Activated T-helper 9 cell treated with anti-CD3 and anti-CD28 coated beads, Interleukin-2, amount 50 U/mL, for 16 hours (primary cell): ENCODE measurements at places on chromosomes 3 and 15.
A peak's percentile ranks its signal among the peaks of the same experiment; 100 is the strongest.

DNA sequence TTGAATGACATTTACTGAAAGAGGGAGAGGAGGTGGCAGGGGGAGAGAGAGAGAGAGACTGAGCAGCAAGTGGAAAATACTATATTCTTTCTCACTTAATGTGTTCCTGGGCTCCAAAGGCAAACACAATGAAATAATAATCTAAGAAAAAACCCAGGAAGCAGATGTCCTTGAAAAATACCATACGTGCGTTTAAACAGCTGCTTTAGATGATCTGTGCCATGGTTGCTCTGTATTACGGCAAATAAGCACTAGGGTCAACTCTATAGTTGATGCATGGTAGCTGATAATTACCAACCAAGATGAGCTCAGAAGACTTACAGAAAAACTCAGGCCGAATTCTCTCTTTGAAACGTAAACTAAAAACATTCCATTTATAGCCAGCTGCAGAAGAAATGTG, 410.3 kb upstream of the TBL1XR1 start:
- no peak for DNase-seq

DNA sequence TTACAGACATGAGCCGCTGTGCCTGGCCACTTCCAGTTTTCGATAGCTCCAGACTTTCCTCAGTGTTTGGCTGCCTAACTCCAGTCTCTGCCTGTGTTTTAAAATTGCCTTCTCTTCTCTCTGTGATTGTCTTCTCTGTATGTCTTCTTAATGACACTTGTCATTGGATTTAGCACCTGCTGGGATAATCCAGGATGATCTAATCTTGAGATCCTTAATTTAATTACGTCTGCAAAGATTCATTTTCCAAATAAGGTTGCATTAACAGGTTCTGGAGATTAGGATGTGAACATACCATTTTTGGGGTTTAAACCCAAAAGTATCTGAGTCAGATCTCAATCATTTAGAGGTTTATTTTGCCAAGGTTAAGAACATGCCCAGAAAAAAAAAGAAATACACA, 222.2 kb upstream of the PDZRN3 start:
- DNase-seq = no peak

DNA sequence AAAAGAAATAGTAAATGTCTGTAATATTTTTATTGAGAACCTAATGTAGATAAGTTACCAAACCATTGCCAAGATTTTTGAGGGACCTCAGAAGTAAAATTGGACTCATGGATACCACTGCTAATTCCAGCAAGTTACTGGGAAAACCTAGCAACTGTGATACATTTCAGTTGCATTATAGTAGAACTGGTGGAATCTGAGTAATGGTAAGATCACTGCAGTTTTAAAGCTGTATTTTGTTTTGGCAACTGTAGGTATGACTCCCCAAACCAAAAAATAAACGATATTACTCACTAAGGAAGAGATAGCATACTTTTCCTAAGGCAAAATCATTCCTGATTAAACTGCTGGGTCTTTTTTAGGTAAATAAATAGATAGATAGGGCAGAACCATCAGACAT, 54.0 kb downstream of the ARMC8 start:
- DNase-seq = no peak

- no peak for DNase-seq
These were observed 59.0 kb downstream of the MAGI1 start for GRCh38 chr3:65979731-65980130.

- DNase-seq = no peak
These were observed 117.5 kb downstream of the CMSS1 start for GRCh38 chr3:99934975-99935797.

- no peak for DNase-seq
These were observed 11.1 kb downstream of the IGF2BP2 start for GRCh38 chr3:185813691-185814215.

- no peak for DNase-seq
These were observed 7.4 kb downstream of the TRANK1 start for GRCh38 chr3:36937492-36937891.

DNA sequence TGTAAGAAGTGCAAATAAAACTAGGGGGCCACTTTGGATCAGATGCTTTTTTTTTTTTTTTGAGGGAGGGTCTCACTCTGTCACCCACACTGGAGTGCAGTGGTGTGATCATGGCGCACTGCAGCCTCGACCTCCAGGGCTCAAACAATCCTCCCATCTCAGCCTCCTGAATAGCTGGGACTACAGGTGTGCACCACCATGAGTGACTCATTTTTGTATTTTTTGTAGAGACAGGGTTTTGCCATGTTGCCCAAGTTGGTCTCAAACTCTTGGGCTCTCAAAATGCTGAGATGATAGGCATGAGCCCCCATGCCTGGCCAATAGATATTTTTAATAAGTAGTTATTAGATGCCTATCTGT, 20.8 kb downstream of the CCR1 start:
- DNase-seq = no peak

- DNase-seq = no peak
These were observed 40.0 kb downstream of the FOXP1 start for GRCh38 chr3:71543371-71544016.

DNA sequence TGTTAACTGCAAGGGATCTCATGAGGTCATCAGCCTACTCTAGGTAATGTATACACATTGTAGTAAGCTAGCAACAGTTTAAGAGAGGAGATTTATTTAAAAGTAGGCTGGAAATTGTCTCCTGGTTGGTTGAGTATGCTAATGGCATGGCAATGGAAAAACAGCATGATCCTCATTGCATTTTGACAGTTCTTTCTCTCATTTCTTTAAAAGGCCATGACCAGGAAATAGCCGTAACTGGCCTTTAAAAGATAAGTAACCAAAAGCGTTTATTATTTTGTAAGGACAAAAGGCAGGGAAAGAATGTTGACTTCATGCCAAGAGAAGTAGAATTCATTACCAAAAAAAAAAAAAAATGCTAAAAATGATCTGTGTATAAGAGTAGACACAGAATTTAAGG, 310.3 kb downstream of the FGF12 start:
- no peak for DNase-seq

- DNase-seq = peak; percentile 56
These were observed 731 bp downstream of the ZNF710 start for GRCh38 chr15:90001683-90002427.

DNA sequence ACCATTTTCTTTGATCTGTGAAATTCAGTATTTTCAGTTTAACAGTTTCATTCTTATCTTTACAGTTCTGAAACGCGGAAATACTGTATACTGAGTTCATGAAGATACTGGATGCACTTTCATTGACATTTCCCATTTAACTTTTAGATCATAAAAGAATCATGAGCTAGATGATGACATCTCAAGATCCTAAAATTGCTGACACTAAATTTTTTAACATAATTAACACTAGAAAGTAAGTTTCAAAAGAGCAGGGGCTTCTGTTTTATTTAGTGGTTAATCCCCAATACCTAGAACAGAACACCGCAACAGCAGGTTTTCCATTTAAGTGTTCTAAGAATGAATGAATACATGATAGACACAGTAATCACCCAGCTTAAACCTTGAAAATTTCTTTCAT, 54.2 kb downstream of the SHQ1 start:
- DNase-seq = no peak

DNA sequence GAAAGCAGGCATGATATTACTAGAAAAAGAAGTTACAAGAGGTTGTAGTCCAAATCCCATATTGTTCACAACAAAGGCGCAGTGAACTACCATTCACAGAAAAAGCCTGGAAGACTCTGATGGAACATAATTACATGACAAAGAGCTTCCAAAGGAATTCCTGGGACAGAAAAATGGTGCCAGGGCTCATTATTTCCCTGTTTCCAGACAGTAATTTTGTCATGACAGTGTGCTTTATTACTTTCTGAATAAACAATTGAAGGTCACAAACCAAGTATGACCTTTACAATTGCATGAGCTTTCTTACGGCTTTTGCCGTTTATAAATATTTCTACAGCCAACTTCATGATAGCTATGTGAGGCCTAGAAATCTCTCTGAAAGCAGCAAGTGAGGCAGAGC, 61.0 kb downstream of the CYFIP1 start:
- DNase-seq = no peak

DNA sequence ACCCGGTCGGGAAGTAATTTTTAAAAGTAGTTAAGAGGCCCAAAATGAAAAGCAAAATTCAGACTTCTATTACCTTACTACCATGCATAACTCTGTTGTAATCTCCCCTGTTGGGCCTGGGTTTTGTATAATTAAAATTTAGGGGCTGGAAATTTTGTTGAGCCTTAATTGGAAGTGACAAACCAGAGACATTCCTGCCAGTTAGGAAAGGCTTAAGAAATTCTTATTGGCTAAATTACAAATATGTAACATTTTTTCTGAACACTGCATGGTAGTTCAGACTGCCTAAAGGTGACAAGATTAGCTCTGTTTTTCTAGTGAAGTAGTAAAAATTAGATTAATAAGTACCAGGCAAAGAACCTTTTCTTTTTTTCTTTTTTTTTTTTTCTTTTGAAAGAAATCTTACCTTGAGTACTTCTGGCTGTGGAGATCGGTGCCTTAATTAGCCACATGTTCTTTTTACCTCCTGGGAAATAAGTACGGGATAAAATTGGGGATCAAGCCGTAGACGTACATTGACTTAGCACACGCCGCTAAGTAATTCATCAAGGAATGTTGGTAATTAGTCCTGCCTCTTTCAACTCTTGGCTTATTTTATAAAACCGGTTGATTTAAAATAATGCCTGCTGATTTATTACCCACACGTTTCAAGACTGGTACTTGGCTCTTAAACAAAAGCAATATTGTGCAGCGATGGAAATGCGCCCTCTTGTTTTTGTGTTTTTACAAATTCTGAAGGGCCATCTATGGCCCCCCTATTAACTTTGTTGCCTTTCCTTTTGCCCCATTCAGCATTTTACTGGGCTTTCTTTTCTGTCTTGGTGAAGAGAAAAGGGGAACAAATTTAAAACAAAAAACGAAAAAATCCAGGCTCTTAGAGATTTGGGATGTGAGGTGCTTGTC, 111.2 kb upstream of the SAMMSON start:
- no peak for DNase-seq

DNA sequence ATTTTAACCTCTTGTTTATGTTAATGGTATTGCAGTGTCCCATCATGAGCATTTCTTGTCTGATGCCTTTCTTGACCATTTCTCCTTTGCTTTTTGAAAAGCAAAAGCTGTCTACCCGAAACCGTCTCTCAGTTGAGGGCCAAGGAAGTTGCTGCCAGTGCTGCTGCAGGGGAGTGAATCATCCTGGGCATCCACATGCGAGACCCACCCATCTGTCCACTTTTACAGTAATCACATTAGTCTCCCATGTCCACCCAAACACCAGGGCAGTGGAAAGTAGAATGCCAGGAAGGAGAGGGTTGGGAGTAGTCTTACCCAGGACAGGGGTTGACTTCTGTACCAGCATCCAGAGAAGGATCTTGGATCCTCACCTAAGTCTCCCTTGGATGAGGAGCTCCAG, 48.6 kb upstream of the TEX264 start:
- no peak for DNase-seq

- DNase-seq = no peak
These were observed 196.0 kb downstream of the SUCLG2 start for GRCh38 chr3:67458408-67458807.

GRCh38 chr15:58212909-58213526, 74.8 kb downstream of the AQP9 start:
- no peak for DNase-seq

DNA sequence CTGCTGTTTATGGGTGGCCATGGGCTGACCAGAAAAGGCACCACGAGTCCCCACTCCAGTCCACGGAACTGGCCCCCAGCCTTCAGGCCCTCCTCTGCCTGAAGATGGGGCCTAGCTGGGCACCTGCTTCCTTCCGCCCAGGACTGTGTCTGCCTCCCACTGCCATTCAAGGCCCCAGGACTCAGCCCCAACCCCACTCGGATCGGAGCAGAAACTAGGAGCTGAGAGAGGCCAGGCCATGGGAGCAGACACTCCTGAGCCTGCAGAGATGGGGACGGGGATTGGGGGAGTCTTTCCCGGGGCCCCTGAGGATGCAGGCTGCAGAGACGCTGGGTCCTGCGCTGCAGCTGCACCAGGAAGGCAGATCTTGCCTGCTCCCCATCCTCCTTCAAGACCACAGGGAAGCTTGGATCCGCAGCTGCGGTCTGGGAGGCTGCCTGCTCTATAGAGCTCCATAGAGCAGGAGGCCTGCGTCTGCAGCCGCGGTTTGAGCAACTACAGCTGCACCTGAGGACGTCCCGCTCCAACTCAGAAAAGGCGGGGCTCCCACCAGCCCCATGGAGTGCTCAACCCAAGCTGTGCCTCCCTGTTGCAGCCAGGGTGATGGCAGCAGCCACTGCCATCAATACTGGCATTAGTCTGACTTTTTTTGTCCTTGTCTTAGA, 383.9 kb upstream of the TMCO5A start:
- no peak for DNase-seq

GRCh38 chr3:151969026-151969642, 95.7 kb downstream of the SUCNR1 start:
- DNase-seq = no peak

- no peak for DNase-seq
These were observed 264.7 kb downstream of the ZBBX start for GRCh38 chr3:167115331-167115934.

DNA sequence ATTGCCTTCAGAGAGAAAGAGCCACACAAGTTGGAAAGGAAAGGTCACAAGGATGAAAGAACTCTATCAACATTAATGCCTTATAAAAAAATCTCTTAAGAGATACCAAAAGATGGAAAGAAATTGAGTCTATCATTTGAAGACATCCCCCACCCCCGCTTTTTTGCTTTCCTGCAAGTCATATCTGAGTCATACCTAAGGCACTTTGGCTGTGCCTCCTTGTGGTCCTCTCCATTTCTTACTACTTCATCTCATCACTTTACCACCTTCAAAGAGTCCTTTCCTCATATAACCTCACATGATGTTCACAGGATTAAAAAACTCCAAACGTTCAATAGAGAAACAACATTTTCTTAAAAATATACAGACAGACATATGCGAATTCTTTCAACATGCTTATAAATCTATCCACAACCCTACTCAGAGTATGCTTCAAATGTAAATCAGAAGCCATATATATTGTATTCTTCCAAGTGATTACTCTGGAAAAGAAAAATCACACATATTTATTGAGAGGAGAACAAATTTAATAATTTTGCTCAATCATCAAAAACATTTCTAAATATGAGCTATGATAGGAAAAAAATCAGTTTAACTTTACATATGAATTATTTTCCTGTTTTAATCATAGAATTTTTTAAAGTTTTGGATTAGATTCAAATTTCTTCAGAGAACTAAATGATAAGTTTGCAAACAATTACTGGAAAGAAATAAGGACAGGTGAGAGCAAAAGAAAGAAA, 1003.9 kb upstream of the CFAP20DC start:
- no peak for DNase-seq

GRCh38 chr3:120801484-120801883, 58.9 kb downstream of the GTF2E1 start:
- DNase-seq = no peak
